HFFc6 (cell line): ENCODE measurements at places on chromosomes 5 and 9.
A peak's percentile ranks its signal among the peaks of the same experiment; 100 is the strongest.

- H3K4me3 ChIP-seq: no peak overlapping the region
- peaks cover 24% of the 10 kb centered on the region for H3K4me1 ChIP-seq
- H3K27me3 ChIP-seq: no peaks in the 10 kb centered on the region; the same call in 1 of the 2 replicates
- peak overlapping the region; percentile 7; the same call in 1 of the 2 replicates for H3K27ac ChIP-seq
- peaks cover 3% of the 10 kb centered on the region for H3K36me3 ChIP-seq
Observed at GRCh38 chr9:127905788-127906191, 6.4 kb upstream of the ST6GALNAC6 start.

DNA sequence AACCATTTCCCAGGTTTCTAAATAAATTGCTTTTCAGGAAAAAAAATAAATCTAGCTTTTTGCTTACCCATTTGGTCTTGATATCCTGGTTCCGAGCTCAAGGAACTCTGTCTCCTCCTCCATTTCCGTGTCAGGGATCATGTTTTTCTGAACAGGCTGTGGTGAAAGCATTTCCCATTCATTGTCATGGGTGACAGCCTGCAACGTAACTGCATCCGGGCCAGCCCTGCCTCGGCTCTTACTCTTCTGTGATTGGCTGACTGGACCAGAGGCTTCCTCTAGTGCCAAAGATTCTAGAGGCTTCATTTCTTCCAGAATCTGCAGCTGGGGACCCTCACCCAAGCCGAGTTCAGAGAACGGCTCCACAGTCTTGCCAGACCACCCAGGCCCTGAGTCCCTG is 61.0 kb upstream of the PCA3 start:
- H3K4me1 ChIP-seq: peaks cover 10% of the 10 kb centered on the region
- no peak overlapping the region for H3K4me3 ChIP-seq
- DNase-seq: no peak
- no peaks in the 10 kb centered on the region for H3K36me3 ChIP-seq

- H3K36me3 ChIP-seq: no peaks in the 10 kb centered on the region
- H3K27ac ChIP-seq: no peak overlapping the region; the same call in 1 of the 2 replicates
- DNase-seq: no peak
- no peak overlapping the region for H3K4me3 ChIP-seq
- peaks cover 42% of the 10 kb centered on the region for H3K4me1 ChIP-seq
Observed at GRCh38 chr9:88809355-88810161, 181.7 kb upstream of the S1PR3 start.

- no peak overlapping the region for H3K27ac ChIP-seq
- H3K4me1 ChIP-seq: no peaks in the 10 kb centered on the region
- H3K36me3 ChIP-seq: no peaks in the 10 kb centered on the region
- H3K4me3 ChIP-seq: no peak overlapping the region
- DNase-seq: no peak
Observed at GRCh38 chr5:89253666-89254352, 370.8 kb upstream of the MEF2C start.

- H3K4me3 ChIP-seq: no peak overlapping the region
- H3K27me3 ChIP-seq: no peaks in the 10 kb centered on the region; the same call in 1 of the 2 replicates
- no peaks in the 10 kb centered on the region for H3K36me3 ChIP-seq
Observed at GRCh38 chr5:142636093-142636492, 49.8 kb downstream of the FGF1 start.

GRCh38 chr9:106878934-106879333 is 16.0 kb downstream of the ZNF462 start:
- H3K27ac ChIP-seq: peak overlapping the region; percentile 64
- H3K36me3 ChIP-seq: peaks cover 5% of the 10 kb centered on the region; the same call in 1 of the 2 replicates
- no peaks in the 10 kb centered on the region; the same call in 1 of the 2 replicates for H3K27me3 ChIP-seq
- H3K4me3 ChIP-seq: peak overlapping the region; percentile 18; the same call in 1 of the 2 replicates
- H3K4me1 ChIP-seq: peaks cover 53% of the 10 kb centered on the region

- peaks cover 15% of the 10 kb centered on the region for H3K4me1 ChIP-seq
- H3K4me3 ChIP-seq: no peak overlapping the region
- H3K27ac ChIP-seq: no peak overlapping the region
- peaks cover 8% of the 10 kb centered on the region for H3K27me3 ChIP-seq
- no peaks in the 10 kb centered on the region for H3K36me3 ChIP-seq
Observed at GRCh38 chr5:124604419-124604818, 142.0 kb downstream of the ZNF608 start.

DNA sequence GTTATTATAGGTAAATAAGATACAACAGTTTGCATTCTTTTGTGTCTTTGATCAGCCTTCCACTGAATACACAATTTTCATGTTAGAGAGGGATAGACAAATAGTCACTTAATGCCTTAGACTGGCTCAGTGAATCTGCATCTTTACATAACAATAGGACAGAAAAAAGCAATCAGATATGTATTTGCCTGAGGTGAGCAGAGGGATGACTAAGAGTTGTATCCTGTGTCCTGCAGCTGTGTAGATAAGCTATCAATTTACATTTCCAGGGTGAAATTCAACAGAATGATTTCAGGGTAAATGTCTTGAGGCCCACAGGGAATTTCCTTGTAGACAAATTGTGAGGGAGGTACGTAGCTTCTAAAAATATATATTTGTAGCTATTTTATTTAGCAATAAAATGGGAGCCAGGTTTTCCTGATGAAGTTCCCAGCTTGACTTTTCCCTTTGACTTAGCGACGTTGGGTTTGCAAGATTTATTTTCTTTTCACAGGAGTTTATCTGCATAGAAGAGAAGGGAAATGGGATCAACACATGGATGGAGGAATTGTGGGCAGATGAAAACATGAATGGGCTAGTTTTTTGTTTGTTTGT is 586.1 kb upstream of the CDH6 start:
- no peak overlapping the region for H3K4me3 ChIP-seq
- H3K27ac ChIP-seq: no peak overlapping the region
- no peaks in the 10 kb centered on the region for H3K36me3 ChIP-seq
- no peak for DNase-seq
